ENCODE measurements at places on chromosomes 12 and 14. TPM values are rescaled to one million over a fixed set of nuclear protein-coding genes. Genes with fewer than 3 reads are reported as not detected.

The P2RX2 gene
- polyA plus RNA-seq, result 4.9 TPM

- DNase-seq, result no peak
Measured at GRCh38 chr14:72613231-72613974, 280.5 kb downstream of the DPF3 start.

DNA sequence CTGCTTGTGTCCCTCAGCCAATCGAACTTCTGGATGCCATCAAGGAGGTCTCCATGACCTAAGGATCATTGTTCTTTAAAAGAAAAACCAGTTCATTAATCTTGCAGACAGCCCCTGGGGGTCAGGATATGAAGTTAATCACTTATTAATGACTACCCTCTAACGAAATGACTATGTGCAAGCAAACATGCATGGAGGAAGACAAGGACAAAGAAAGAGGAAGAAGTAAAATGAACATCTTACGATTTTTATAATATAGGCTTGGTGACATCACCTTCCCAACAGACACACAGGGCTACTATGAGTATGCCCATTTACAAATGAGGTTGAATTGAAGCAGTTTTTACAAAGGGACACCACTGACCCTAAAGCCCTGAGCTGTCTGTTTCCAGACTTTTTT lies 111.1 kb upstream of the AMIGO2 start:
- DNase-seq, result no peak

DNA sequence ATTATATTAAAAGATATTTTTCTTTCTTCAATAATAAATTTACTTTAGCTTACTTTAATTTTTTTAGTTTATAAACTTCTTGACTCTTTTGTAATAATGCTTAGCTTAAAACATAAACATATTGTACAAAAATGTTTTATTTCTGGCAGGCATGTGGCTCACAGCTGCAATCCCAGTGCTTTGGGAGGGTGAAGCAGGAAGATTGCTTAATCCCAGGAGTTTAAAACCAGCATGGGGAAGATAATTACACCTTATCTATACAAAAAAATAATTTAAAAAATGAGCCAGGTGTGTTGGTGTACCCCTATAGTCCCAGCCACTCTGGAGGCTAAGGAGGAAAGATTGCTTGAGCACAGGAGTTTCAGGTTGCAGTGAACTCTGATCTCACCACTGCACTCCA lies 120.7 kb downstream of the GPHN start:
- DNase-seq, result peak; percentile 30

DNA sequence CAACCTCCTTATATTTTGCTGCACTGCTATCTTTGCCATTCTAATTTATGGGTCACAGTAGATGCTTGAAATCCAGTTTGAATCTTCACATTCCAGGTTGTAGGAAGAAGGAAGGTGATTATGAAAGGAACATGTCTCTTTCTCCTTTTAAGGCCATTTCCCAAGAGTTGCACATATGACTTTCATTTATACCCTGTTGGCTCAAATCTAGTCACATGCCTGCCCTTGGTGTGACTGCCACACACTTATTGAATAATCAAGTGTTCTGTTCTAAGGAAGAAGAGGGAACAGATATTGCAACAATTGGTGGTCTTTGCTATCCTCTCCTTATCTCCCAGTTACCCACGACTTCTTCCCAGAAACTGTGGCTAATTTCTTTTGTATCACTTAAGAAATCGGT lies 404.3 kb downstream of the TMEM117 start:
- no peak for DNase-seq

DNA sequence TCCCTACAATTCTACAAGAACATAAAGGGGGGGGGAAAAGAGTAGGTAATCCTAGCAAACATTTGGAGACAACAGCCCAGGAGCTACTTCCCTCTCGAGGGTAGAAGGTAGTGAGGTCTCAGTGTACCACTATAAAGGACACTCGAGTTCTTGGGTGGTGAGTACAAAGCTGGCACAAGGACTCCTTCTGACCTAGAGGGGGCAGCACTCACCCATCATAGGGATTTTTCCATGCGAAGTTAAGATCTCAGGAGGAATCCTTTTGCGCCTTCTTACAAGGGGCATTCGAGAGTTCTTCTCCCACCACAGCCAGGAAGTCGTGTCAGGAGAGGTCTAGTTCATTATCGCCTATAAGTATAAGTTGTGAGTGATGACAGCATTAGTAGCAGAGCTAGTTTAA lies 200.2 kb upstream of the RBM19 start:
- peak; percentile 71 for DNase-seq

DNA sequence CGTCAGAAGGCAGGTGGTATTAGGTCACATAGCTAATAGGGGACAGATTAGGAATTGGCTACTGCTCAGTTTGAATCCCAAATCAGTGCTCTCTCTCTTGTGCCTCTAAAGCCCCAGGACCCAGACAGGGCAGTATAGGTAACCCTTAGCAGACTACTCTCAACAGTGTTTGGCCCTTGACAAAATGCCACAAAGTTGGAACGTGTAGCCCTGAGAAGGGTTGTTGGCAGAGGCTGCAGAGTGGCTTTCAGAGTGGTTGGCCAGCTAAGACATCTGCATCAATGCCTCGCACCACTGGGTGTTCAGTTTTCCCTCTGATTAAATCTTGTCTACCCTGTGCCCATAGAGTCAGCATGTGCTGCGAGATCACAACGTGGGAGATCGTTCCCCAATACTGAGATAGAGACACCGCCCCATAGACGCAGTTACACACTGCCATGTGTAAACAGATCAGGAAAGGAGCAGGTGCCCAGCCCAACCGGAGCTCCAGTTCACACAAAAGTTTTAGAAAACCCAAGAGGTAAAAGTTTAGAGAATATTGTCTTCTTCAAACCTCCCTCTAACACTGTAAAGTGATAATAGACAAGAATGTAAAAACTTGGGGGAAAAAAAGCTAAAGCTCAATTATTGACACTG lies 48.3 kb downstream of the EML1 start:
- no peak for DNase-seq

The ARF6 gene
- polyA plus RNA-seq, result 48.0 TPM

Measured in right lung (tissue), 10 donors.